CD8-positive, alpha-beta T cell (primary cell): ENCODE measurements at places on chromosomes 3 and 15. TPM values are rescaled to one million over a fixed set of nuclear protein-coding genes. Genes with fewer than 3 reads are reported as not detected.

IL12A gene
- total RNA-seq: 2.9 TPM

APBA2 gene
- total RNA-seq: 108 TPM

NAA50 gene
- total RNA-seq: 97.3 TPM

GOLGA8G gene
- total RNA-seq: not detected

C15orf62 gene
- 1.1 TPM for total RNA-seq

SCN11A gene
- total RNA-seq: 0.08 TPM

MLH1 gene
- 23.9 TPM for total RNA-seq

PARP9 gene
- 12.1 TPM for total RNA-seq

LMCD1 gene
- total RNA-seq: 0.33 TPM

QARS1 gene
- 343 TPM for total RNA-seq

POTEB gene
- not detected for total RNA-seq

ZWILCH gene
- total RNA-seq: 7.9 TPM

SPATA12 gene
- total RNA-seq: not detected

GLDN gene
- not detected for total RNA-seq

CACNA2D3 gene
- total RNA-seq: not detected

SRGAP3 gene
- 2.2 TPM for total RNA-seq

ZXDC gene
- total RNA-seq: 62.8 TPM

CKMT1B gene
- not detected for total RNA-seq

FOXB1 gene
- total RNA-seq: not detected

ACP3 gene
- total RNA-seq: not detected

ST3GAL6 gene
- not detected for total RNA-seq

SLC22A14 gene
- not detected for total RNA-seq

FANCD2OS gene
- not detected for total RNA-seq

DUOXA2 gene
- total RNA-seq: not detected

DPH6 gene
- total RNA-seq: 6.1 TPM

ERICH6 gene
- total RNA-seq: 0.28 TPM

KLF15 gene
- not detected for total RNA-seq

GOLGA8K gene
- total RNA-seq: not detected

DHFR2 gene
- total RNA-seq: 0.65 TPM

PSMA4 gene
- 72.8 TPM for total RNA-seq

ALDH1A2 gene
- not detected for total RNA-seq

GOLGA6D gene
- total RNA-seq: 0.14 TPM

NANOGP8 gene
- not detected for total RNA-seq

RBPMS2 gene
- total RNA-seq: not detected

NMNAT3 gene
- total RNA-seq: 0.81 TPM

PFKFB4 gene
- total RNA-seq: 1.2 TPM

IRAK2 gene
- total RNA-seq: 1.6 TPM

SLC6A11 gene
- total RNA-seq: not detected

MORC1 gene
- total RNA-seq: not detected

SLC38A3 gene
- 7.2 TPM for total RNA-seq

ATP8B4 gene
- not detected for total RNA-seq

TMED3 gene
- 16.0 TPM for total RNA-seq

CD86 gene
- total RNA-seq: not detected

IMP3 gene
- 69.5 TPM for total RNA-seq

CP gene
- not detected for total RNA-seq

MUC13 gene
- 0.33 TPM for total RNA-seq

NEK4 gene
- 5.1 TPM for total RNA-seq

ZMYND10 gene
- 1.6 TPM for total RNA-seq

CCR8 gene
- total RNA-seq: 0.61 TPM

A4GNT gene
- total RNA-seq: not detected

SYNPR gene
- not detected for total RNA-seq

RHCG gene
- total RNA-seq: not detected

PLSCR2 gene
- total RNA-seq: not detected

CEP19 gene
- total RNA-seq: 0.41 TPM

SKOR1 gene
- 2.3 TPM for total RNA-seq

CASR gene
- not detected for total RNA-seq

GALK2 gene
- 7.7 TPM for total RNA-seq

TIMP4 gene
- total RNA-seq: not detected
